T-helper 2 cell (primary cell): ENCODE measurements at places on chromosomes 1 and 21.

GRCh38 chr1:246785494-246786111 is 61.4 kb downstream of the SCCPDH start:
- peak; percentile 14 for DNase-seq

DNA sequence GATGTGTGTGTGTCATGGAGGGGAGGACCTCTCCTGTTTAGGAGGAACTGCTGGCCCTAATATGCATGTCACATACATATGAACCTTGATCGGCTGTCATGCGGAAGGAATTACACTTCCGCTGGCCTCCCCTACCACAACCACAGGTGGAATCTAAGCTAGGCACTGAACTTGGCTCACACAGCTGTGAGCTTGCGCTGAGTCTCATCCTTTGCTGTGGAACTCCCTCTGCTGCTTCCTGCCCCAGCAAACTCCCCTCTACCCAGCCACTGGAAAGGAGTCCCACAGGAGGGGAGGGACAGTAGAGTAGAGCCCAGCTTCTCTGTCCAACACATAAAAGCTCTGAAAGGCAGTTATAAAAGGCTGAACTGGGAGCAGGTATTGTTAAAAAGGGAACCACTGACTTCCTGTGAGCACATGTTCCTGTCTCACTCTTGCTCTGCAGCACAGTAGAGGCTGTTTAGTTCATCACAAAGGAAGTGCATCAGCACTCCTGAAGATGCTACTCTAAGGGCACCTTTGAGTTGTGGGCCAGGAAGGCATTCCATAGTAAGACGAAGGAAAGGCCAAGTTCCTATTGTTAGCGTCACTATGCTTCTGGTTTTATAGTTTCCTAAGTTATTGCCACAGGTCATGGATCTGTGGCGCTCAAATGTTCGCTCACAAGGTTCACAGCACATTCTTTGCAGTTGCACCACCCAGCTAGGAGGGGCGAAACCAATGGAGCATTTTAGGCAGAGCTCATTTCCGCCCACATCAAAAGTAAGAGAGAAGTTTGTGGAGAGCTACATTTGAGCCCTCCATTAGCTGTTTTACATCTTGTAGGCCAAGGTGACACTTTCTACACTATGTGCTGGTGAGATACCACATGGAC is 17.7 kb upstream of the PTPRC start:
- DNase-seq: peak; percentile 27

GRCh38 chr1:178528953-178529335 is 16.0 kb downstream of the TEX35 start:
- DNase-seq: no peak

DNA sequence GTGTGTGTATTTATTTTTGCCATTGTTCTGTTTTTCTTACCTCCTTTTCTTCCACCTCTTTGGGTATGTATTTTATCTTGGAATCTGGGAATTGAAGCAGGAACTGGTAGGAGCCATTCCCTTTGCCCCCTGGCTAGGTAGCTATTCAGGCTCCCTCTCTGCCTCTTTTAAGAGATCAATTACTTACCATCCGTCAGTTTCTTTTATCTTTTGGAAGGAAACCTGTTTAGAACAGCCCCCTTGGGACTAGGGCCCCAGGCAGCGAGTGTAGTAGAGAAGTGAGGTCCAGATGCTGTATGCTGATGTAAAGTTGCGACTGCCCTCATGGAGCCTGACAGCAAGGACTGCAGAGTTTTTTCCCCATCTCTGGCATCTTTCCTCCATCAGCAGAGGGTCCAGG is 41.6 kb downstream of the KIRREL1 start:
- DNase-seq: no peak

DNA sequence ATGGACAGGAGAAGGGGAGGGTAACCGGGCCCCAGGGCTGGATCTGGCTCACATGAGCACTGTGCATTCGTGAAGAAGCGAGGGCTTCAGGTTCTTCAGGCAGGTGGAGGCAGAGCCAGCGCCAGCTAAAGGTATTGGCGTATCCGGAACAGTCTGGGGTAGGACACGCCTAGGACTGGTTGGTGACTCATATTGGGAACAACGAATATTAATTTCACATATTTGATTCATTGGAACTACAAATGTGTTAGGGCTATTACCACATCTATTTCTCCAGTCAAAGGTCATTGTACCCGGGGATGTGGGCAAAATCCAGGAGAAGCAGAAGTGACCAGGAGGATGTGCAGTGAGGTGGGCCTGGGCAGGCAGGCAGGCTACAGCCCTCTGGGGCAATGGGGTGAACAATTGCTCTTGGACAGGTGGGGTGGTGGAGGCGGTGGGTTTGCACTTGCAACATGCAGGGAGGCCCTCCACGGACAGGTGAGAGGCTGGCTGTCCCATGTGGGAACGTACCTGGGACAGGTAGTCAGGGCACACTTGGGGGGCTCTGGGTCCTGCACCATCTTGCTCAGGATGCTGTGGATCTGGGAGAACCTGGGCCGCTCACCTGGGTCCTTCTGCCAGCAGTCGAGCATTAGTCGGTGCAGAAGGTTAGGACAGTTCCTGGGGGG is 26.7 kb downstream of the CDCA8 start:
- no peak for DNase-seq

GRCh38 chr21:45135868-45136267 is 61.5 kb downstream of the ADARB1 start:
- no peak for DNase-seq

DNA sequence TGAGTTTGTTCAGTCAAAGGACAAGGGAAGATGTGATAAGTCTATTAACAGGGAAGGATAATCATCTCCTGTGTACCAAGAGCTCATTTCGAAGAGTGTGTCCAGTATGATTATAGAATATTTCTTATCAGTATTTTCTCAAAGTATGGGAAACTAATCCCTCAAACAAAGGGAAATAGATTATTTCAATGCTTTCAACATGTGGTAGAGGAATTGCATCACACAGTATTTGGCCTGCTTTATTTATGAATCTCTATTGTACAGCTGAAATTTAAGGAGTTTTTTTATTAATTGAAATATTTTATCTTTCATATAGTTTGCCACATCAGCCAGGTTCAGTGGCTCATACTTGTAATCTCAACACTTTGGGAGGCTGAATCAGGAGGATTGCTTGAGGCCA is 151.0 kb downstream of the CLEC20A start:
- DNase-seq: no peak

DNA sequence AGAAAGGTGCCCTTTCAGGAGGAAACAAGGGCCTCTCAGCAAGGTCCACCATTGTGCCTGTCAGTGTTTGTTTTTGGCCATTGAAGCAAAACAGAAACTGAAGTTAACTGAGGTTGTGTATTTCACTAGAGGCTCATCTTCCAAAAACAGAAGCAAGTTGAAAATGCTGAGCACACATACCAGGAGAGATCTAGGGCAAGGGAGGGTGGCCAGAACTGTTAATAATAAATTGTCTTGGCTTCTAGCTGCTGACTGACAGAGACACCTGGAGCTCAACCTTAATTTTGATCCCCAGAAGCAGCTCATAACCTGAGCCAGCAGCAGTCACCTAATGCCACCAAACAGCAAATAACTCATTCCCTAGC is 5.2 kb downstream of the AGMAT start:
- DNase-seq: no peak

DNA sequence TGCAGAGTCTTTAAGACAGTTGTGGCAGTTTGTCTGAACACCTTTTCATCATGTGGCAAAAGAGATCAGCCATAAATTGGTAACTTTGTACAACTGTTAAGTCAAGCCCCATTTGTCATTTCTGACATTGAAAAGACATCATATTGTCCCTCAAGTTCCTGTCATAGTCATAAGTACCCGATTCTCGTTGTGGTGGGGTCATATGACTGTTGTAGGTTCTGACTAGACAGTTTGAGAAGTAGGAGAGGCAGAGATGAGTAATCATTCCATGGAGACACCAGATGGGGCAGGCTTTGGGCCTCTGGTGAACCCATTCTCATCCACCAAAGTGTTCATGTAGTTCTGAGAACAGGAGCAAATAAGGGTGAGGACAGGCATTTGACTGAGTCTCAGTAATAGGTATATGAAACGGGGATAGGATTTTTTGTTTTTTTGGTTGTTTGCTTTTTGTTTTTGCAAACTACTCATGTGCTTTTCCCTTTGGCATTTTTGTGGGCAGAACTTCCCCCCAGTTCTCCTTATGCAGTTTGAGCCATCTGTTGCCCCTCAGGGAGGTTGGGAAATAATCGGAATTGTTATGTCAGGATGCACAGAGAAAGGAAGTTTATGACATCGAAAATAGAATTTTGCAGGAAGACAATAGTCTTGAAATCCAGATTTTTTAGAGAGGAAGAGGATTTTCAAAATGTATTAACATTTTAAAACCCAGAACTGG is 86.9 kb upstream of the KCNE2 start:
- no peak for DNase-seq

DNA sequence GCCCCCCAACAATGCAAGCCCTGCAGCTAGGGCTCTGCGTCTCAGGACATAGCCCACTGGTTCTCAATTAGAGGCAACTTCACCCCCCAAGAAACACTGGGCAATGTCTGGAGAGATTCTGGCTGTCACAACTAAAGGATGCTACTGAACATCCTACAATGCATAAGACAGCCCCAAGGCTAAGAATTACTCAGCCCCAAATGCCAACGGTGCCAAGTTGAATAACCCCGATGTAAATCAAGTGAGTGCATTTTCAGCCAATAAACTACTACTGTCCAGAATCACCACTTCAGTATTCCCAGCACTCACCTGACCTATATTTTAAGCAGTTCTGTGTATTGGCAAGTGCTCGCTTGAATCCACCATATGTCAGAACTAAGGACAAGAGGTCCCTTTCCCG is 6.9 kb downstream of the RIPK4 start:
- no peak for DNase-seq

- no peak for DNase-seq
These were observed 53.1 kb upstream of the GPR37L1 start for GRCh38 chr1:202069662-202070061.

- DNase-seq: no peak
These were observed 10.5 kb upstream of the PRXL2B start for GRCh38 chr1:2575801-2576663.

- DNase-seq: no peak
These were observed at the start of gene KRTAP12-2 for GRCh38 chr21:44666401-44667320. KRTAP12-2 (minus strand) TSS chr21:44666927; CDS start chr21:44666886, 41 bp downstream.

GRCh38 chr1:57470036-57470435 is 46.2 kb upstream of the DAB1 start:
- no peak for DNase-seq

- DNase-seq: peak; percentile 24
These were observed 11.6 kb downstream of the PEF1 start for GRCh38 chr1:31633117-31633516.

- no peak for DNase-seq
These were observed 642 bp downstream of the TRIM62 start for GRCh38 chr1:33180911-33181890.

GRCh38 chr1:58158506-58159433 is 387.8 kb downstream of the OMA1 start:
- DNase-seq: no peak

- DNase-seq: no peak
These were observed 73.1 kb upstream of the PRDX6 start for GRCh38 chr1:173403996-173404395.

DNA sequence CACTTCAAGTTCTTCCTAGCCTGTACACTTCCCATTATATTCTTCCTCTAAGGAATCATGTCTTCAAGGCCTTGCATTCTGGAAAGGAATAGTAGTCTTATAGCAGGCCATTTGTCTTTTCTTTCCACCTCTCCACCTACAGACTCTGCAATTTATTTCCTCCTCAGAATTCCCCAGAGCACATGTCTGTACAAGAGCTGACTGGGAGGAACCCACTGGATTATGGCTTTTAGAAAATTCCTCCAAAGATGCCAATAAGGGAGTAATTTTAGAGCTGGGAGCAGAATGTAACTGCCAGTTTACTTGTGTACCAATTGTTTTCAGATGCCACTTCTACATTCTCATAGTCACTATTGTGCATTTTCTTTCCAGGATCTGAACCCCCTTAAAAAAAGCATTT is 3.4 kb upstream of the PSMG1 start:
- DNase-seq: no peak

GRCh38 chr1:21326861-21327344 is 36.6 kb upstream of the ECE1 start:
- DNase-seq: no peak

DNA sequence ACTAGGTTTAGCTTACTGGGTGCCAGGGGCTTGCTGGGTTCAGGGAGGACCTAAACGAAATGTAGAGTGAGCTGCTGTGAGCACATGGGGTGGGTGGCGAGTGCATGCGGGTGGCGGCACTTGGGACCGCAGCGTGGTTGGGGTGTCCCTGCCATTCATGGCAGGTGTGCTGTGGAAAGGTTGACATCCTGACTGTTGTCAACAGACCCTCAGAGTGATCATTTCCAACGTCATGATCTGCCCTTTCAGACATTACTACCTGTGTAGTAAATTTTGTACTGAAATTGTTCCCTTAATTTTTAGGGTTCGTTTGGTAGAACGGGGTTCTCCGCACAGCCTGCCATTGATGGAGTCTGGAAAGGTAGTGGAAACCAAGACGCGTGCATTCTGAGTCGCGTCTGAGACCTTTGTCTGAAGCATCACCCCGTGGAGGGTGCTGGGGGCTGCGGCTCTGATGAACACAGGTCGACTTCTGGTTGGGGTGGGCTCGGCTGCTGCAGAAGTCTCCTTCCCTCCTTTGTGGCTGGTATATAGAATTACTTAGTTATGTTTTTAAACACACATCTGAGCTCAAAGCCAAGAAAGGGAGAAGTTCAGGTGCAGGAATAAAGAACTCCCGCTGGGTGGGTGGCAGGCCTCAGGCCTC is 43.3 kb downstream of the S100B start:
- DNase-seq: no peak

DNA sequence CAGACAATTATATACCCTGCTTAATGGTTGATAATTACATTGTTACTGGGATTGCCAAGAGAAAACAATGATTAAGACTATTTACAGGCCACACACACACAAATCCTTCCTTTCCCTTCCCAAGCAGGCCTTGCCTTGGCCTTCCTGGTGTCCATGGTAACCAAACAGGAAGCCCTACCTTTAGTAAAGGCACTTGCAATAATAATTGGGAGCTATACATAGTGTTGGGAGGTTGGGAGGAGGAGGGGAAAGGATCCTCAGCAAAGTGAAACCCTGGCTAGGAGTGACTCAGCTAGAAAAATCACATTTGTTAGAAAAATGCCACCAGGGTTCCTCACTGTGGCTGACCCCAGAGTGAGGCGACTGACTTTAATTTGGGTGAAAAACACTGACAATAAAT is 122.3 kb upstream of the ADAR start:
- no peak for DNase-seq

DNA sequence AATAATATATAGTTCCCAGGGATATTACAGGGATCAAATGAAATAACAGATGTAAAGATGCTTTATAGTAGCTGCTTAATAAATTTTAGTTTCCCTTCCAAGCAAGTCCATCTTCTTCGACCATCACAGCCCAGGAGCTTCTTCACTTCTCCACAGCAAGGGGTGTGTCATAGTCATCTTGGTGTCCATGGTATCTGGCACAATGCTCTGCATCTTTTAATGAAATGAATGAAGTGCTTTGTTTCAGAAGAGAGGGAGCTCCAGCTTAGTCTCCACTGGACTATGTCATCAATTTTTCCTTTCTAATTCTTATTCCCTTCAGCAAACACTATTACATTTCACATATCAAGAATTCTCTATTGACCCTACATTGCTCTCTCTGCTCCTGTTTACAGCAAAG is 4.9 kb upstream of the MACF1 start:
- DNase-seq: no peak
